ENCODE measurements at places on chromosomes 2 and 18. TPM values are rescaled to one million over a fixed set of nuclear protein-coding genes. Genes with fewer than 3 reads are reported as not detected.

The CAVIN2 gene
- total RNA-seq: 16.9 TPM

The GALR1 gene
- not detected for total RNA-seq

The SERPINB7 gene
- not detected for total RNA-seq

The EGR4 gene
- not detected for total RNA-seq

The FECH gene
- total RNA-seq: 31.2 TPM

The PROC gene
- total RNA-seq: 0.13 TPM

The ASB18 gene
- total RNA-seq: not detected

The CYP27C1 gene
- total RNA-seq: 0.48 TPM

The CNGA3 gene
- total RNA-seq: not detected

The TOGARAM2 gene
- total RNA-seq: not detected

The CYBRD1 gene
- 37.9 TPM for total RNA-seq

The SLC16A14 gene
- total RNA-seq: 1.2 TPM

Measured in epithelial cell of alveolus of lung (primary cell).